ENCODE measurements at places on chromosomes 4 and X.

GRCh38 chrX:55201930-55202579 lies 18.1 kb upstream of the PAGE5 start:
- DNase-seq = no peak

- no peak for DNase-seq
These were observed 20.4 kb downstream of the TMEM131L start for GRCh38 chr4:153486281-153487151.

DNA sequence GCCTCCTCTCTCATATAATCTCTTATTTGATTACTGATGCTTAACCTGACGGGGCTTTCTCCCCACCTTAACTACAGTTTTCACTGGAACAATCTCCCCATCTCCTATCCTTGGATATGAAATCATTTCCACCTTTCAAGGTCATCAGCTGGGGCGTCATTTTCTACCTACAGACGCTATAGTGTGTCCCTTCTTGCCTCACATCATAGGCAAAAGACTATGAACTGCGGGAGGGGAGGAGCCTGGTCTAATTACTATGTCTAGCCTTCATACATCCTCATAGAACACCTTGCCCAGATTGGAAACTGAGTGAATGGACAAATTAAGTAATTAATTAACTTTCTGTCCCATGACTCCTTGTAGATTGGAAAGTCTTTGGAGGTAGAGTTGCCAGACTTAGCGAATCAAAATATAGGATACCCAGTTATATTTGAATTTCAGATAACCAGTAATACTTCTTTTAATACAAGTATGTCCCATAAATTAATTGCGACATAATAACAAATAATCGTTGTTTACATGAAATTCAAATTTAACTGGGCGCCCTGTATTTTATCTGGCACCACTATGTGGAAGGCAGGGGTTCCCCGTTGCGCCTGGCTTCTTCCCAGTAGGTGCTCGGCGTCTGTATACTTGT lies 752 bp upstream of the ATP6AP2 start:
- no peak for DNase-seq

DNA sequence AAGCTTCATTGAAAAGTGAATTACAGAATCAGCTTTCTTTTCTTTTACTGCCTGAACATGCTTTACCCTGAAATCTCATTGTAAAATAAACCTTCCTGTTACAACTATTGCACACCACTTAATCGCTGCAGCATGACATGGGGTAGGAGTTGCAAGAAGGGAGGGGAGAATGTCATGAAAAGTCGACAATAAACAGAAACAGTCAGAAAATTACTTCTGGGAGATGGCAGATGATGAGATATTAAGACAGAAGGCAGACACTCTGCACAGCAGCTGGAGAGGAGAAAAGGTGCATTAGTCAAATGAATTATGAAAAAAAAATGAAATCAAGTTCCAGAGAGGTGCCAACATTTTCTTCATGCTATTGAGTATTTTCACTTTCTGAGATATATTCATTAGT lies 287.7 kb downstream of the PCDH7 start:
- DNase-seq = no peak

DNA sequence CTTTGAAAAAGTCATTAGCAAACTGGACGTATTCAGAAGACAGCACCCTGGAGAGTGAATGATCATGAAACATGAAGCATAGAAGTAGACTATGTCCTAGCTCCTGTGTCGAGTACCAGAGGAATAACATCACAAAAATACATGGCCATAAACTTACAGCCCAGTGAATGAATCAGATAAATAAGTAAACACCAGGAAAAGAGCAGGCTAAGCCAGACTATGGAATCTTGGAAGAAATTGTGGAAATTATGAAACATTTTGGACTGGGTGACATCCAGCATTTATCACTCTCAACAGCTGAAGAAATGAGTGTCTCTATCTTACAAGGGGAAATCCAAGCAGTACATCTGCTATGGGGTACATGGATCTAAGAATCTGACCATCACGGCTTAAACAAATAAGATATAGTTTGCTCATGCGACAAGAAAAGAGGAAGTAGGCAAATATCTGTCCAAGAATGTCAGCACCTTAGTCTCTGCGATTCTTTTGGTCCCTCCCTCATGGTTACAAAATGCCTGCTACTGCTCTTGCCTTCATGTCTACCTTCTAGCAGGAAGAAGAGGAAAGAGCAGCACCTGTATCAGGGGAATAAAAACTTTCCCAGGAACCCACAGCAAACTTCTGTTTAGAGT lies 481.5 kb downstream of the BCOR start:
- no peak for DNase-seq

GRCh38 chr4:71680706-71681105 lies 103.2 kb downstream of the GC start:
- no peak for DNase-seq

- no peak for DNase-seq
These were observed 200.6 kb upstream of the RBPJ start for GRCh38 chr4:26120098-26120825.

DNA sequence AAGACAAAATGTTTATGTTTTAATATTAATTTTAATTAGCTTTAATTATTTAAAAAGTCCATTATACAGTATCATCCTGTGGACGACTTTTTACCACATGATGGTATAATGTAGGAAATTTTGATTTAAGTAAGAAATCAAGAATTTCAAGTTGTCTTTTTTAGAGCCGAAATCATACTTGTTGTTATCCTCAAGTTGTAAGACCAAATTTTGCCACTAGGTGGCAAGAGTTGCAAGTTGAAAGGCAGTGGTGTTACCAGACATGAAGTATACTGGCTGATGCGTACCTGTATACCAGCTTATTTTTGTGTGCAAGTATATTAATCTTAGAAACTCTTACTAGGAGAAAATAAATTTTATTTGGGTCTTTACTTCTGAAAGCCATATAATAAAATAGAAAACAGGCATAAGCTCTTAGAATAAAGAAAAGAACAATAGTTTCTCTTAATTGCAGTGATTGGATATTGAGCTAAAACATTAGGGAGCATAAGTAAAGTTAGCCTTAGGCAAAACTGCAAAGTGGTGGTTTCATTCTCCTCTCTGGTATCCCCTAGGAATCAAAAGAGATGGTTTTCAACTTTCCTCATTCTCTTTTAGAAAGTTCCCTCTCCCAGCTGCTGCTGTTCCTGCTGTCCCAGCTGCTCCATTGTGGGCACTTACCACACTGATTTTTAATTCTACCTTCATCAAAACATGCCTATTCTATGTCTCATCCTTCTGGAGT lies 118.0 kb upstream of the WDFY3 start:
- no peak for DNase-seq

- DNase-seq = no peak
These were observed 102.0 kb downstream of the RTL5 start for GRCh38 chrX:72029483-72030411.

DNA sequence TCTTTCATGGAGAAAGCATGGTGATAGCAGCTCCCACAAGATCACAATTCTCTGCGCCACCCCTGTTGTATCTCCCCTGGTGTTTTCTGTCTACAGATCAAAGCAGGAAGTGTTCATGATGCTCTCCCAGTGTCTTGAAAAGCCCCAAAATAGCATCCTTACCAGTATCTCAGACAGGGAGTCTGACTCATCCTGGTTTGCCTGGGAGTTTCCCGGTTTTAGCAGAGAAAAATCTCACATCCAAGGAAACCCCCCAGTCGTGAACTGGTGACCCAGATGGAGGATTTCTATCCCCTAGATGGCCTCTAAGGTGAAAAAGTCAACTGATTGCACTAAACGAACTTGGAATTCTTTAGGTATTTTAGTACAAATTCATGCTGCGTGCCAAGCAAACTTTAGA lies 64.3 kb upstream of the NR0B1 start:
- no peak for DNase-seq

- DNase-seq = no peak
These were observed 1064.4 kb downstream of the PCDH7 start for GRCh38 chr4:31784558-31784957.

DNA sequence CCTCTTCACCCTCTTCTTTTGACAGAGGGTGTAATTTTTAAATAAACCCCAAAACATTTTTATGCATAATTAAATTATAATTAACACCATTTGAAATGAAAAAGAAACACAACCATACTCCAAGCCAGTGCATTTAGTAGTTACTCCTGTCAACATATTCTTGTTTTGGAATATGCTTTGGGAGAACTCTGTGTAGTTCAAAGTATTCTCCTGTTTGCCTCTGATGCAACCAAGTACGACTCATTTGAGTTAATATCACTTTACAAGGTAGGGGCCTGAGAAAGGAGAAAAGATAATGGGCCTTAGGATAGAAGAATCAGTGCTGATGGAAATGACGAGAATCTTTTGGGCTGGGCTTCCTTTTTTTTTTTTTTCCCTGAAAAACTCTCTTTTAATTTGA lies 2.7 kb downstream of the PTPN13 start:
- DNase-seq = no peak

DNA sequence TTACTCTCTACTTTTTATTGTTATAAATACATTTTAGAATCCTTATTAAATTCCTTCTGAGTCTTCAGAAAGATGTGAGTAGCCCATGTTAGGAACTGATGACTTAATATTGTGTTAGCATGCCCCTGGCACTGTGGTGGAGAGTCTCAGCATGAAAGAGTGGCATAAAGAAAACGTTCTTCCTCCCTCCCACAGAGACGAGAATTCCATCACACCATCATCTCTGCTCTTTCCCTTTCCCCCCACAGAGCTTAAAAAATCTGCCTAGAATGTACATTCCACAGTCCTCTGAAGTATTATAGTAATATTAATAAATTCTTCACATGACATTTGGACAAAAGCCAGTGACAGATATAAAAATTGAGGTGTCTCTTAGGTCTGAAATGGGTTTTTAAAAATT lies 117.8 kb upstream of the DKK2 start:
- DNase-seq = no peak

GRCh38 chrX:11427453-11428071 lies 134.3 kb downstream of the AMELX start:
- no peak for DNase-seq

- no peak for DNase-seq
These were observed 65.3 kb upstream of the DHRSX start for GRCh38 chrX:2566055-2566454.

- DNase-seq = no peak
These were observed 190.6 kb upstream of the RBPJ start for GRCh38 chr4:26130173-26130572.

- no peak for DNase-seq
These were observed 24.5 kb upstream of the KDM5C start for GRCh38 chrX:53249408-53250042.

- no peak for DNase-seq
These were observed 27.5 kb downstream of the RUFY3 start for GRCh38 chr4:70749313-70749712.

DNA sequence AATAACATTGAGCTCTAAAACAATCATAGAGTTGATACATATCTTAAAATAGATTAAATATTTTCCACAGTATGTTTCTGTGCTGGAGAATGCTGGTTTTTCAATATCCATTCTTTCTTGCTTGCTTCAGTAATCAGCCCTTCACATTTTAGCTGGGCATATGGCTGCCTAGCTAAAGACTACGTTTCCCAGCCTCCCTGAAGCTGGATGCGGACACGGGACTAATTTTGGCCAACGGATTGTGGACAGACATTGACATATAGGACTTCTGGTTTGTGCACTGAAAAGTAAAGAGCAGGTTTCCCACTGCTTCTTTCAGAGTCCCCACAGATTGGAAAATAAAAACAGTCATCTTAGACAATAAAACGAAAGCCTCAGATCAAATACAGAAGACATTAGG lies 97.3 kb downstream of the COL25A1 start:
- DNase-seq = no peak

All from stimulated activated CD8-positive, alpha-beta memory T cell treated with anti-CD3 and anti-CD28 coated beads, Interleukin-15, amount 100 ng/mL, for 48 hours (primary cell).